ENCODE measurements at places on chromosomes 11 and 22.

DNA sequence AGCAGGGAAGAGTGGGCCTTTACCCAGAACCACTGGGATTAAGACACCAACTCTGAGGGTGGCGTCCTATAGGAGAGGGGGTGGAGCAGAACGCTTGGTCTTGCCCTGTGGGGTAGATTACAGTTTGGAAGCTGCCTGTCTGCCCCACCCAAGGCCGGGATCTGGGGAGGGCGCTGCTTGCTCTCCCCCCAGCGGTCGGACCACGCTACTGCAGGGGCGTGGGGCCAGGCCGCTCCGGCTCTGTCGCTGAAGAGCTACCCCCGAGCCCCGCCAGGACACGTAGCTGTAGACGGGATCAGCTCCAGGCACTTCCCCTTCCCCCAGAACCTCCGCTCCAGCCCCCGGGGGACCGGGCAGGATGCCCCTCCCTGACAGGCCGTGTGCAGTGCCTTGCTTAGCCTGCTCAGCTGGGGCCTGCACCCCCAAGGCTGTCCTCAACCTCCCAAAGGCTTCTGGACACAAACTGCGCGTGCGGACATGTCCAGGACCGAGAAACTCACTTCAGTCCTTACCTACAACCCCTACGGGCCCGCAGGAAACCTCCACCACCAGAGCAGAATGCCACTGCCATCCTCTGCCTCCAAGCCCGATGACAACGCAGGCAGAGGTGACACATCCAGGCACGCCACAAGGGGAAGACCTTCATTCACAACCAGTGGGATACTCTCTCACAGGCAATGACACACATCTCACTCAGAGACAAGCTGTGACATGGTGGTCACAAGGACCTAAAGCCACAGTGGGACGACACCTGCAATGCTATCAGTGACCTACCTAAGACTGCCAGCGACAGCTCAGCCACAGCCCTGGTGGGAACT lies 3.6 kb downstream of the AHNAK start:
- H3K4me1 ChIP-seq, result peaks cover 78% of the 10 kb centered on the region
- peak; percentile 85 for DNase-seq
- peak overlapping the region; percentile 98 for H3K4me3 ChIP-seq
- H3K27ac ChIP-seq, result peak overlapping the region; percentile 97
- peaks cover 18% of the 10 kb centered on the region for H3K36me3 ChIP-seq
- H3K27me3 ChIP-seq, result no peaks in the 10 kb centered on the region

DNA sequence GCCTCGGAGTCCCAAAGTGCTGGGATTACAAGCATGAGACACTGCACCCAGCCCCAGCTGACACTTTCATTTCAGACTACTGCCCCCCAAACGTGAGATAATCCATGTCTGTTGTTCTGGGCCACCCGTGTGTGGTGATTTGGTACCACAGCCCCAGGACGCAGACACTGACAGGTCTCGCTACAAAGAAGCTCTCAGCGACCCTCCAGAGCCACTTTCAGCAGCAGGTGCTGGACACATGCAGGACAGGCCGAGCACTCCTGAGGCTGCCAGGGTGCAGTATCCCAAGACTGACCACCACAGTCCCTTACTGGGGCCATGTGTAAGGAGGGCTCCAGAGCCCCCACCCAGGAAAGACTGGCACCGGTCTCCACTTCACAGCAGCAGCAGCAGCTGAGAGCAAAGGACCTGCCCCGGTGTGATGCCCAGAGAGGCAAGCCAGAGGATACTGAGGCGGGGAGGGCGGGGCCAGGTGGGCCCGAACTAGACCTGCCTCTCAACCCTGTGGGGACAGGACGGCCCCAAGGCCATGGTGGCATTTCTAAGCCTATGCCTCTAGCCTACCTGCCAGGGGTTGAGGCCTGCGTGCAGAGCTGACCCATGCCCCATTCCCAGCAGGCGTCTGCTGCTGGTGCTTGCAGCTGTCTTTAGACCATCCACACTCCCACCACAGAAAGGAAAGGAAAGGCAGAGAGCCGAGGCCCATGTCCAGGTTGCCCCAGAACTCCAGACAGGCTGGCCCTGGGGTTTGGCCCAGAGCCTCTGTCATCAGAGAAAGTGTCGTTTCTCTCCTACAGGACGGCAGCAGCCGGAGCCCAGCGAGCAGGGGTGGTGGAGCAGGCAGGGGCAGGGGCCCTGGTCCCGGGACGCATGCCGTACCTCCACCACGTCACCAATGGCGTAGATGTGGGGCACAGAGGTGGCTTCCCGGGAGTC lies 28.0 kb upstream of the GNB1L start:
- no peak overlapping the region for H3K4me3 ChIP-seq
- peaks cover 29% of the 10 kb centered on the region for H3K4me1 ChIP-seq
- H3K27ac ChIP-seq, result no peak overlapping the region

DNA sequence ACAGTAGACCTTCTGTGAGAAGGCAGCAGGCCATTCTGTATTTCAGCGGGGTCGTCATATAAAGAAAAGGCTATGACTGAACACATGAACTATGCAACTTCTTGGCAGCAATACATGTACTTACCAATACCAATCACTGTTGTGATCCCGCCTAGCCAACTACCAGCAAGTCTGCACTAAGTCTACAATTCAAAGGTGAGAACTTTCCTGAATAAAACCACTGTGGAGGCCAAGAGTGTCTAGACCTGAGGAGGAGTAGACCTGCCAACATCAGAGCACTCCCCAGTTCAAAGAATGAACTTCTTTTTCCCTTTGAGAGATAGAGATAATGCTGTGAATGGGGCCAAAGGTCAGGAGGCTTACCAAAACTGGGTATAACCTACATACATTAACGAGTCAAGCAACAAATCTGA lies 108.2 kb downstream of the SIK3 start:
- H3K27me3 ChIP-seq, result no peaks in the 10 kb centered on the region
- H3K36me3 ChIP-seq, result no peaks in the 10 kb centered on the region
- peaks cover 43% of the 10 kb centered on the region for H3K4me1 ChIP-seq
- H3K27ac ChIP-seq, result no peak overlapping the region

DNA sequence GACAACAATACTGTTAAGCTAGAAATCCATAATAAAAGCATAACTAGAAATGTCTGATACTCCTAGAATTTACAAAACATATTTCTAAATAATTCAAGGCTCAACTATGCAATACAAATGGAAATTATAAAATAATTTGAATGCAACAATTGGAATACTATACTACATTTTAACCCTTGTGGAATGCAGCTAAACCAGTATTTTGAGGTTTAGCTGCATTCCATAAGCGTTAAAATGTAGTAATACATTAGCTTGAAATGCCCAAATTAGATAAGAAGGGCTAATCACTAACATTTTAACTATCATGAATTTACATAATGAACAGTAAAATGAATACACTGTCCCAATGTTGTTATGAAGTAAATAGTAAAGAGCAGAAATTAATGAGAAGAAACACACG lies 617.2 kb upstream of the CHORDC1 start:
- DNase-seq, result no peak
- no peaks in the 10 kb centered on the region for H3K4me1 ChIP-seq
- no peaks in the 10 kb centered on the region for H3K36me3 ChIP-seq
- H3K27ac ChIP-seq, result no peak overlapping the region
- H3K27me3 ChIP-seq, result no peaks in the 10 kb centered on the region

DNA sequence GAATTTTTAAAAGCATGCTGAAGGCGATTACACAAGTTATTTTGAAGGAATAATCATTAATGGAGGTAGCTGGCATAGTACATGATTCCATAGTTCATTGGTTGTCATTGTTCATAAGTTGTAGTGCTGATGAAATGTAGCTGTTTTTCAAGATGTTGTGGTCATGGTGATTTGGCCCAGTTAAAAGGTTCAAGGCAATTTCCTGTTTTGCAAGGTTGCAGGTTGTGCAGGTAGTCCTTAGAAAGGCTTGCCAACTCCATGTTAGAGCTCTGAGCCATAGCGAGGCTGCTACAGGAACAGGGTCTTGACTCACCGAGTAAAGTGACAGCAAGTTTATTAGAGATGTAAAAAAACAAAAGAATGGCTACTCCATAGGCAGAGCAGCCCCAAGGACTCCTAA lies 95.8 kb upstream of the CHORDC1 start:
- no peak overlapping the region for H3K4me3 ChIP-seq
- H3K27me3 ChIP-seq, result no peaks in the 10 kb centered on the region
- no peak for DNase-seq
- H3K4me1 ChIP-seq, result no peaks in the 10 kb centered on the region
- no peak overlapping the region for H3K27ac ChIP-seq

DNA sequence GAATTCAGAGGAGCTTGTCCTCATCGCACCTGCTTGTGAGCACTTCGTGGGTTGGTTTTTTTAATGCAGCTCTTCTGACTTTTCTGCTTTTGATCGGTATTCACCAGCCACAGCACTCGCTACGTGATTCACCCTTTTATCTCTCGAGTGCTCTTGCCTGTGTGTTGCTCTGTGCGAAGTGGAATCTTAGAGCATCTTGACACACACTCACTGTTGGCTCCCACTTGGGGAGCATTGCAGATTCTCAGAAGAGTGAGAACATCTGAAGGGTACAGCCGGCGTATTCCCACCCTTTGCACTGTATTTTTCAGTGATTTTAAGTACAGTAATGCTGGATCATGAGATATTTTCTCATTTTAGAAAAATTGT lies 10.9 kb downstream of the TNNT3 start:
- H3K36me3 ChIP-seq, result no peaks in the 10 kb centered on the region
- DNase-seq, result no peak
- H3K4me1 ChIP-seq, result no peaks in the 10 kb centered on the region
- H3K27ac ChIP-seq, result no peak overlapping the region

GRCh38 chr22:27483095-27483785 lies 318.3 kb downstream of the MN1 start:
- no peaks in the 10 kb centered on the region for H3K36me3 ChIP-seq
- no peak overlapping the region for H3K27ac ChIP-seq
- no peaks in the 10 kb centered on the region for H3K27me3 ChIP-seq
- no peak for DNase-seq
- no peak overlapping the region for H3K4me3 ChIP-seq

DNA sequence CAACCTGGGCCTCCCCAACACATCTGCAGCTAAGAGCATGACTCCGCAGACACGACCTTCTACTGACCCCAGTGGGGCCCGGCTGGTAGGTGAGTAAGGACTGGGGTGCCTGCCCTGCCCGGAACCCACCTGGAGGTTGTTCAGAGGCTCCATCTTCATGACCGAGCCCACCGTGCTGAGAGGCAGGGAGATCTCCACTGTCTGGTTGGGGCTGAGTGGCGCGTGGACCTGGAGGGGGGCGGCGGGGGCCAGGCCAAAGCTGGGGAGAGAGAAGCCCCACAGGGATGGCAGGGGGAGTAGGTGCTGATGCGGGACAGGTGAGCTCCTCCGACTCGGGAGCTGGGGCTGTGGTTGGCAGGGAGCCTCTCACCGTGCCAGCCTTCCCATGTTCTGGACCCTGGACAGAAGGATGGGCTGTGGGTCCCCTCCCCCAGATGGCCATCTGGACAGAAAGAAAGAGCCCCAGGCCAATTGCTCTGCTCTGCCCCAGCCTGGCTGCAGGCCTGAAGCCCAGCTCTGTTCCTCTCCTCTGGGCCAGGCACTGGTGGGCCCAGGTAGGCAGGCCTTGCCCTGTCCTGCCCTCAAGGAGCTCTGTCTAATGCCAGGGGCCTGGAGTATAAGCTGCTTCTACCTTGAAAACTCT lies 16.3 kb upstream of the RASL10A start:
- DNase-seq, result no peak
- peaks cover 99% of the 10 kb centered on the region for H3K36me3 ChIP-seq
- H3K27ac ChIP-seq, result no peak overlapping the region
- no peaks in the 10 kb centered on the region for H3K4me1 ChIP-seq

DNA sequence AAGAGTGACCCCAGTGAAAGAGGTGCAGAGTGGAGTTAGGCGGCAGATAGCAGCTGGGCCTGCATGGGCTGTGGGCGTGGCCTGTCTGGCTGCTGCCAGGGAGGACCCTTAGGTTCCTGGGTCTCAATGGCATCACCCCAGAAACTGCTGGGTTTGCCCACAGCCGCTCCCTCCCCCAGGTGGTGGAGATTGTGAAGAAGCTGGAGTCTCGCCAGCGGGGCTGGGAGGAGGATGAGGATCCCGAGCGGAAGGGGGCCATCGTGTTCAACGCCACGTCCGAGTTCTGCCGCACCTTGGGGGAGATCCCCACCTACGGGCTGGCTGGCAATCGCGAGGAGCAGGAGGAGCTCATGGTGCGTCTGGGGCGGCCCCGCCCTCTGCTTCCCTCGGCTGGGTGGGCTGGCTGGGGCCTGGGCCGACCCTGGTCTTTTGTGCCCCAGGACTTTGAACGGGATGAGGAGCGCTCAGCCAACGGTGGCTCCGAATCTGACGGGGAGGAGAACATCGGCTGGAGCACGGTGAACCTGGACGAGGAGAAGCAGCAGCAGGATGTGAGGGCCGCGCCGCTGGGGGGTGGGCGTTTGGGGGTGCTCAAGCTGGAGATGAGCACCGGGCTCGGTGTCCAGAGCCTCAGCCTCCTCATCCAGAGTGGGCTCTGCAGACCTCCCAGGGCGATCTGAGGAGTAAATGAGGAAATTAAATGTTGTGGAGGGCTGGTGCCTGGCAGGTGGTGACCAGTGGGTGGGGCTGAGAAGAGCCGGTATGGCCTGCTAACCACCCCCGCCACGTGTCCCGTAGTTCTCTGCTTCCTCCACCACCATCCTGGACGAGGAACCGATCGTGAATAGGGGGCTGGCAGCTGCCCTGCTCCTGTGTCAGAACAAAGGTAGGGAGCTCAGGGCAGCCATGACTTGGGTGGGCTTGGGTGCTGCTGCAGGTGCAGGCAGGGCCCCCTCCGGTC lies 15.0 kb downstream of the SART1 start:
- no peaks in the 10 kb centered on the region for H3K4me1 ChIP-seq
- DNase-seq, result no peak
- H3K36me3 ChIP-seq, result peaks cover 70% of the 10 kb centered on the region
- no peak overlapping the region for H3K27ac ChIP-seq
- H3K27me3 ChIP-seq, result no peaks in the 10 kb centered on the region
- H3K4me3 ChIP-seq, result no peak overlapping the region

DNA sequence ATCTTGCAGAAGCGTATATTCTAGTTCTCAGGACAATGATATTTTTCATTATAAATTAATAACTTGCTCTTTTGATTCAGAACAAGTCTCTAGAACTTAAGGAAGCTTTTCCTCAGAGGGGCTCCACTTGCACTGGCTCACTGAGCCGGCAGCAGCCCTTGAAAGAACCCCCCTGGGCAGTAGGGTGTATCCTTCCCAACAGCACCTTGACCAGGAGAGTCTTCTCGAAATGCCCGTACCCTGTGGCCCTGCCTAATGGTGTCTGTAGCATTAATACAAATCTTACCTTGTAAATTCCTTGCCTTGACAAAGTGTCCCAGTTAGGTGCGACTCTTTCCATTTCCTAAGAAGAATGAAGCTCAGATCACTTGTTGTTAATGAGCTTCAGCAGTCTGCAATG lies 13.5 kb downstream of the PSMD13 start:
- no peak overlapping the region for H3K27ac ChIP-seq
- H3K4me1 ChIP-seq, result no peaks in the 10 kb centered on the region
- DNase-seq, result no peak
- H3K27me3 ChIP-seq, result no peaks in the 10 kb centered on the region
- peaks cover 80% of the 10 kb centered on the region for H3K36me3 ChIP-seq
- H3K4me3 ChIP-seq, result no peak overlapping the region

GRCh38 chr11:36471577-36471976 lies 38.5 kb downstream of the TRAF6 start:
- peaks cover 14% of the 10 kb centered on the region for H3K4me1 ChIP-seq
- H3K27ac ChIP-seq, result no peak overlapping the region
- no peaks in the 10 kb centered on the region for H3K36me3 ChIP-seq
- no peaks in the 10 kb centered on the region for H3K27me3 ChIP-seq
- no peak for DNase-seq
